Urinary bladder (tissue), 4 donors: ENCODE measurements at places on chromosomes 16 and 17. TPM values are rescaled to one million over a fixed set of nuclear protein-coding genes. Genes with fewer than 3 reads are reported as not detected.

- DNase-seq: no peak
Observed at GRCh38 chr16:1741553-1742165, 29.7 kb downstream of the NME3 start.

GRCh38 chr16:12350945-12351344 lies 374.4 kb downstream of the SNX29 start:
- no peak for DNase-seq

- DNase-seq: no peak
Observed at GRCh38 chr17:32610943-32611342, 124.2 kb downstream of the CDK5R1 start.

- no peak for DNase-seq
Observed at GRCh38 chr17:72838581-72838980, 253.9 kb downstream of the SLC39A11 start.

GRCh38 chr16:65305266-65305959 lies 183.6 kb upstream of the CDH11 start:
- no peak for DNase-seq

DNA sequence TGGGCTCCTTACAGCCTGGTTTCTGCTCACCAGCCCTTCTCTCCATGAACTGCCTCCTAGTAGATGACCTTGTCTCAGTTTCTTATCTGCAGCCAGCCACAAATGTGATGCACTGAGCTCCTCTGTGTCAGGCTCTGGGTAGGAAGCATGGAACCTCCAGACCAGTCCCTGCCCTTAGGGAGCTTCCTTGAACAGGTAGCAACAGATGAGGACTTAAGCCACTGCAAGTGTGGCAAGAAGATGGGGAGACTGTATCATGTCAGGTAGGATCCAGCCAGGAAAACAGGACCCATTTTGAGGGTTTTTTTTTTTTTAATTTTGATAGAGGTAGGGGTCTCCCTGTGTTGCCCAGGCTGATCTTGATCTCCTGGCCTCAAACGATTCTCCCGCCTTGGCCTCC lies 5.3 kb upstream of the MAP3K14 start:
- DNase-seq: no peak

GRCh38 chr17:50554201-50554600 lies 6.3 kb upstream of the CACNA1G start:
- no peak for DNase-seq

DNA sequence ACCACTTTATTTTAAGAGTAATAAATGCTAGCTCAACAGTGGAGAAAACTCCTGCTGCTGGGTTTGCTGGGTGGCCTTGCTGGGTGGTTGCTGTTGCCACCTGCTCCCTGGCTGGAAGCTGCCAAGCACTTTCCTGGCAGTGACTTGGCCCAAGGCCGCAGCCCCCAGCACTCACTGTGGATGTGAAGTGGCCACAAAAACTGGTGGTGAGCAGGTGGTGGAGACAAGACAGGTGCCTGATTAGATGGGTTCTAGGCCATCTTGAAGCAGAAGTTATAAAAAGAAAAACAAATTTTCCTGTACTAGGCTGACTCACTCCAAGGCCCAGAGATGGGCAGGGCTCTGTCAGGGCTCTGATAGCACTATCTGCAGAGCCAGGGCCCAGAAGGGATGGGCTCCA lies 224.7 kb upstream of the NLRP1 start:
- no peak for DNase-seq

- no peak for DNase-seq
Observed at GRCh38 chr16:1293921-1294656, 15.3 kb upstream of the UBE2I start.

DNA sequence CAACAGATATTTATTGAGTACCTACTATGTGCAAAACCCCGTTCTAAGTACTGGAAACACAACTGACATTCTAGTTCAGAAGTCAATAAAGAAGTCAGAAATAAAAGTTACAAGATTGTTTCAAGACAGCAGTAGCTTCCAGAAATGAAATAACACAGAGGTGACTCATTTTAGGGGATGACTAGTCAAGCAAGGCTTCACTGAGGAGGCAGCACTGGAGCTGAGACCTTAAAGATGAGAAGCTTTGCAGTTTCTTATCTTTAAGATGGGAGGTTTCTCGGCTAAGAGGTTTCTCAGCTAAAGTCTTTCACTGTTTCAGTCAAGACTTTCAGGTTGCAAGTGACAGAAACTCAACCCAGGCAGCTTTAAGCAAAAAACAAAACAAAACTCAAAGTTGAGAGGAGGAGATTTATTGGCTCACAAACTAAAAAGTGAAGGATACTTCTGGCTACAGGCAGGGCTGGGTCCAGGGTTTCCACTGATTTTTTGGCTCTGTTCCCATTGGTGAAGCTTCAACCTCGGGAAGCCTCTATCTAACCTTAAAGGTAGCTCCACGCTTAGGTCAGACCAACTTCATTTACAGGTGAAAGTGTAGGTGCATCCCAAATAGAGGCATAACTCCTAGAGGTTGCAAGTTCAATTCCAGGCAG lies 7.4 kb upstream of the MMP2 start:
- DNase-seq: no peak

DNA sequence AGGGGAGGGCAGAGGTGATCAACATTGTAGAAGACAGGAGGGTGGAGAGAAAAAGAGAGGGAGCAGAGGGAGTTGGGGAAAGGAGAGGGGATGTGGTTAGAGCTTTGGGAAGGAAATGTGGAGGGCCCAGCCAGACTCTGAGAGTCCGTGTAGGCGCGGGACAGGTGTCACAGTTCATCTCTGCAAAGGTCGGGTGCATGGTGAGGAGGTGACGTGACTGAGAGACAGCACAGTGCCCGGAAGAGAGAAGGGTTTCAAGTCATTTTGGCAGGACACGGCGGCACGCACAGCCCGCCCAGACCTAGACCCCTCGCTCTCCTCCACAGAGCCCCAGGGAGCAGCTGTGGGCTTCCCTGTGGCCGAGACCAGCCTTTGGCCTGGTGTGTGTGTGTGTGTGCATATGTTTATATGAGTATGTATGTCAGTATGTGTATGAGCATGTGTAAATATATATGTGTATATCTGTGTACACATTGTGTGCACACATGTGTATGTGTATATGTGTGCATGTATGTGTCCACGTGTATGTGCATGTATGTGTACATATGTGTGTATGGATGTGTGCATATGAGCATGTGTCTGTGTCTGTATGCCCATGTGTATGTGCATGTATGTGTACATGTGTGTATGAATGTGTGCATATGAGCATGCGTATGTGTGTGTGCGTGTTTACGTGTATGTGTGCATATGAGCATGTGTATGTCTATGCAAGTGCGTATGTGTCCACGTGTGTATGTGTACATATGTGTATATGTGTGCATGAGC lies 104.6 kb downstream of the SEC14L1 start:
- no peak for DNase-seq

DNA sequence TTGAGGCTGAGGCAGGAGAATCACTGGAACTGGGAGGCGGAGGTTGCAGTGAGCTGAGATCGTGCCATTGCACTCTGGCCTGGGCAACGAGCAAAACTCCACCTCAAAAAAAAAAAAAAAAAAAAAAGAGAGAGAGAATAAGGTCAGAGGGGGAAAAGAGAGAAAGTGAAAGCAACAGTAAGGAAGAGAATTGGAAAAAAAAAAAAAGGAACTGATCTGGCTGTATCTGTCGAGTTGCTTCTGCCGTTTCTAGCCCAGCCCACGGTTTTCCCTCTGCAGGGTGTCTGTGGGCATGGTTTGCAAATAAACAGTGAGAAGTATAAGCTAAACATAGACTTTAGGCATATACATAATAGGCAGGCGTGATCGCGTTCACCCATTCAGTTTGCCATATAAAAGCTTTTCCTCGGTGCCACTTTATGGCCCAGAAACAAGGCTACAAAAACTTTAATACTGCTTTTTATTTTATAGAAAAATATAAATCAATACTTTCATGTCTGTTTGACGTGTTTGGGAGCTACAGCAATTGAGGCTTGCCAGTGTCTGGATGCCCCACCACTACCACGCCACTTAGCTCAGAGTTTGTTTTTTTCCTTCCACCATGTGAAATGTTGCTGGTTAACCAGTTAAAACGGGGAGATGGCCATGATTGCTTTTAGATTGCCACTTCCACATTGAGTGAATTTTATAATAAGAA lies 436.7 kb downstream of the MAF start:
- DNase-seq: no peak

DNA sequence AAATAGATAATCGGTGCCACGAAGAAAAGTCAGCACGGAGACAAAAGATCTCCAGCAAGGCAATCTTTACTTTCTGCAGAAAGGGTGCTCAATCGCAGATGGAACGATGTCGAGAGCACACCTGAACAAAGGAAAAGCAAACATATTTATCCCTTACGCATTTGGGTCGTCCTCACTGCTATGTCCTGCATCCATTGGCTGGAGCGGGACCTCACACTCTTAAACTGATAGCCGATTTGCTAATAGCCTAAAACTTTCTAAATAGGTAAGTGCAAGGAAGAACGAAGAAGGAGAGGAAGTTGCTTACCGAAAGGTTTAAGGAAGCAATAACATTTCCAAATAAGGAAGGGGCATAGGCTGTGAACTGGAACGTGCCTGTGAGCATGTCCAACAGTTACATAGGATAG lies 1.2 kb upstream of the AKAP10 start:
- DNase-seq: no peak

- DNase-seq: no peak
Observed at GRCh38 chr16:1793578-1794220, at the start of gene IGFALS. IGFALS (minus strand) TSS chr16:1793705; CDS start chr16:1793652, 53 bp downstream.

DNA sequence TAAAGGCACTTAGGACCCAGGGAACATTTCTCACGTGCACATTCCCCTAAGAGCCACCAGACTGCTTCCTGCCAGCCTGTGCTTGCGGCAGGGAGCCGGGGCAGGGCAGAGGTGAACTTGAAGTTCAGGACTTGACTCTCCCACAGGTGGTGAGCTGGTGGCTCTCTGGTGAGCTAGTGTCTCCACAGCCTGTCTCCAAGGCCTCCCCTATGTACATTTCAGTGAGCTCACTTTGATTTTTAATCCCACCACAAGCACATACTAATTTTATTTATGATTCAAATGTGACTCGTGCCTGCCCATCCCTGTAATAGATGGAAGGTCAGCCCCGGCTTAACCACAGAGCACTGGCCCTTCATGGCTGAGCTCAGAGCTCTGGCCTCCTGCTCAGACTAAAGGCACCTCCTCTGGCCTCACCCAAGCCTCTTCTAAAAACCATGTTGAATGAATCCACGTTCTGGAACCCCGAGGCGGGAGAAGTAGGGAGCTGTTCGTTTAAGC lies 9.2 kb downstream of the SNN start:
- DNase-seq: no peak

DNA sequence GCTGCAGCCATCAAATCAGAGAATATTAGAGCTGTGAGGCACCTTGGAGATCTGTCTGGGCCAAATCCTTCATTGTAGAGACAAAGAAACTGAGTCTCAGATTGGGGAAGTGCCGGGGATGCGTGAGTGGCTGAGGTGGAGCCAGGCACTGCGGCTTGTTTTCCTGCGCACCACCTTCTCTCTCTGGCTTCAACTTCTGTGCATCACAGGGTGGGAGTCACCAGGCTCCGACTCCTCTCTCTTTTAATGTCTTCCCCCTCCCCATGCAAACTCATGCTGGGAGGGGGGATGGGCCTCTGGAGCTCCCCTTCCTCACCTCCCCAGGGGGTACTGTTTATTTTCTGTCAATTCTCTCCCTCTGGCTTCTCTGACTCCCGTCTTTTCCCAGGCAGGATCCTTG lies 8.7 kb upstream of the ETV4 start:
- no peak for DNase-seq

- DNase-seq: no peak
Observed at GRCh38 chr16:19972111-19972510, 87.5 kb upstream of the GPRC5B start.

GRCh38 chr16:15658556-15658955 lies 8.5 kb downstream of the NDE1 start:
- no peak for DNase-seq

GRCh38 chr16:8760021-8760420 lies 37.4 kb downstream of the TMEM186 start:
- no peak for DNase-seq

- no peak for DNase-seq
Observed at GRCh38 chr16:71421911-71422310, 19.9 kb downstream of the TLE7 start.

DNA sequence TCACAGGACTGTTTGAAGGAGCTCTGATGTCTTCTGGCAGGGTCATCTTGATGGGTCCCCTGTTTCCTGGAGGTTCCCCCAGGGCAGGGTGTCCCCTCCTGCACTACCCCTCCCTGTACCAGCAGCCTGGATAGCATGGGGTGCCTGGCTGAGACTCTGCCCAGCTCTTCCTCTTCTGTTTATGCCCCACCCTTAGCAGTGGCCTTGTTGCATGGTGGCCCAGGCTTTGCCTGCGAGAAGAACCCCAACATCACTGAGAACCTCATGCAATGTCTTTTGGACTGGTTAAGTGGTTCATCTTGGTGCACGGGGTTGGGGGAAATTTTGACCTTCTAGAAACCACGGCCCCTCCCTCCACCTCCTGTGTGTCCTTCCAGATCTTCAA lies 121.8 kb downstream of the IRX3 start:
- DNase-seq: no peak

The CACNG4 gene
- 4.0 TPM for total RNA-seq

The KRTAP3-2 gene
- total RNA-seq: not detected

The MYH2 gene
- 1.7 TPM for total RNA-seq

The STX1B gene
- 0.74 TPM for total RNA-seq

The SAMD14 gene
- total RNA-seq: 2.2 TPM
